Retina (tissue), 1 donor: ENCODE measurements at places on chromosomes 4 and X.

- DNase-seq: no peak
These were observed 14.5 kb upstream of the HELT start for GRCh38 chr4:185003596-185004351.

- no peak for DNase-seq
These were observed 2044.5 kb upstream of the AGA start for GRCh38 chr4:179486570-179487335.

GRCh38 chr4:38366997-38367396, 297.0 kb upstream of the KLF3 start:
- no peak for DNase-seq

- DNase-seq: no peak
These were observed 159.1 kb downstream of the AFF2 start for GRCh38 chrX:148659481-148659880.

DNA sequence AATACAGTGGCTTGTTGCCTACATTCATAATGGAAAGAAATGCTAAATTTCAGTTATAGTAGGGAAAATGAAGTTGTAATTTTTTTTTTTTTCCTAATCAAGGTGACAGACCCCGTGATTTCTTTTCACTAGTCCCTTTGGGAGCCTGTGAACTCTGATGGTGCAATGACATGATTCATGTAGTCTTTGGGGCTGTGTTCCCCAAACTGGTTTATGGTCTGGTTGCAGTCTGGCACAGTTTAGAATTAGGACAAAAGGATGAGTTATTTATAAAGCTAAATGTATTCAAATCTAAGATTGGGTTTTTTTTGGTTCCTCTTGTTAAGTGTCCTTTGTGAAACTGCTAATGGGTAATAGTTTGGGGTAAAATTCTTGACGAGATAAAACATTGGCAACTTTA, 66.0 kb downstream of the REPS2 start:
- DNase-seq: no peak

GRCh38 chr4:181597766-181598165, 645.4 kb upstream of the TENM3 start:
- DNase-seq: no peak

DNA sequence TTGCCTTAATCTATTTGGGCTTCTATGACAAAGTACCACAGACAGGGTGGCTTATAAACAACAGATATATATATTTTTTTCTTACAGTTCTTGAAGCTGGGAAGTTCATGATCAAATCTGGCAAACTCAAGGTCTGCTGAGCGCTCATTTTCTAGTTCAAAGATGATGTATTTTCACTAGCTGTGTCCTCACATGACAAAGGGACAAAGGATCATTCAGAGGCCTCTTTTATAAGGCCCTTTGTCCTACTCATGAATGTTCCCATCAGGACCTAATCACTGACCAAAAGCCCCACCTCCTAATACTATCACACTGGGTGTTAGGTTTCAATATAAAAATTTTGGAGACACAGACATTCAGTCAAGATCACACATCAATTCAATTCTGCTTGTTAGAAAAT, 2025.2 kb downstream of the PCDH7 start:
- no peak for DNase-seq

GRCh38 chr4:4919927-4920326, 60.5 kb downstream of the MSX1 start:
- DNase-seq: no peak

DNA sequence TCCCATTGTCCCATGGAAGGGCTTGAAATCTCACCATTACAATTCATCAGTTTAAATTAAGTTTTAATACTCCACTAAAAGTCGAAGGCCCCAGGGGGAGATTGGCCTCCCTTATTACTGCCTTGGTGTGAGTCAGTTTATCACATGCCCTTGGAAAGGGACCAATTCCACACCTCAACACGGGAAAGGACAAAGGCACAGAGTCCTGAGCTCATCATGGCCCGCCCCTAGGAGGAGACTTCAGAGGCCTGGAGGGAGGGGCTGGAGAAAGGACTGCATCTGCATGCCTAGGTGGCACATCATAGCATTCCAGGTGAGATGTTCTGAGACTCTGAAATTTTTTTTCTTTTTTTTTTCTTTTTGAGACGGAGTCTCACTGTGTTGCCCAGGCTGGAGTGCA, 2.8 kb upstream of the SEL1L3 start:
- no peak for DNase-seq

GRCh38 chrX:11733614-11734013, 24.4 kb upstream of the MSL3 start:
- no peak for DNase-seq

- no peak for DNase-seq
These were observed 25.7 kb downstream of the TRPC5 start for GRCh38 chrX:112056886-112057285.

DNA sequence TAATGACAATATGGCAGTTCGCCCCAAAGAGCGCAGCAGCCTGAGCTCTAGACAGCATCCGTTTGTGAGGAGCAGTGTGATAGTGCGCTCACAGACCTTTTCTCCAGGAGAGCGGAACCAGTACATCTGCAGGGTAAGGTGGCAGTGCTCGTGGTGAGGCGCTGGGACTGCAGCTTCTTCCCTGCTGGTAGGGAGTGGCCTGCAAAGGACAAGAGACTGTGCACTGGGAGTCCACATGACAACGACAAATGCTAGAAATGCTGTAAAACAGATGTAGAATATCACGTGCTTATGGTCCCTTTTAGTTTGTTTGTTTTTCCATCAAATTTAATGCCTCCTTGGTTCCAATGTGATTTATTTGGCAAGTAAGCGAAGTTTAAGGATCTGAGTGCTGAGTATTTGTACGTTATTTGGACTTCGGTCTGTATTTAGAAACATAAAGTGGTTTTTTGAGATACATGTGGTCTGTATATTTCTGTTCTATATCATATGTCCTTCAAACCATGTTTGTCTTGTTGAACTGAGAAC, 35.8 kb downstream of the CLDN22 start:
- no peak for DNase-seq

DNA sequence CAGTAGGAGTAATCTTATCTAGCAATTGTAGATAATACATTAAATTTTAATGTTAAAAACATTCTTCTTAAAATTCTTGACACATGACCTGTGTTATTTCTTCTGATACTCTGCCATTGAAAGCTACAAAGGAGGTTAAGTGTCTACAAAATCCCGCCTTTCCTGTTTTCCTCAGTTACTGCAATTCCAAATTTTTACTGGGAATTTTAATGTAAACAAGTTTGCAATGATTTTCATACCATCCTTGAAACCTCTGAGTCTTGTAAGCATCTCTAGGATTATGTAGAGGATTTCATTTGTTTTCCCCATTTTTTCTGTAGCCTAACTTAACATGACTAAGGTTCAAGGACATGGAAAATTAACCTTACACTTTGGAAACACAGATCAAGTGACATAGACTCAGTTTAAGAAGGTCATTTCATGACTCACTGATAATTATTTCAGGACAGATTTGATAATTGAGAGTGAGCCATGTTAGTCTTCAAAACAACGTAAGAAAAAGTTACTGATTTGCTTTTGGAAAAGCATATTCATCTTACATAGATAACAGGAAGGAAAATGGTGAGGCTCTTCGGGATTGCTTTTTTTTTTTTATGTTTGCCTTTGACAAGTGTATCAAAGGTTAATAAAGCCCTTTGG, 39.6 kb upstream of the PDLIM5 start:
- DNase-seq: no peak

GRCh38 chr4:174041555-174042105, 241.8 kb downstream of the FBXO8 start:
- no peak for DNase-seq

- no peak for DNase-seq
These were observed 52.6 kb upstream of the DCTD start for GRCh38 chr4:182969651-182970279.

GRCh38 chrX:14697451-14697850, 168.1 kb downstream of the GLRA2 start:
- no peak for DNase-seq

- no peak for DNase-seq
These were observed 125.4 kb downstream of the TBC1D19 start for GRCh38 chr4:26709246-26709645.

- DNase-seq: no peak
These were observed 73.8 kb downstream of the FBXW7 start for GRCh38 chr4:152462047-152462446.

DNA sequence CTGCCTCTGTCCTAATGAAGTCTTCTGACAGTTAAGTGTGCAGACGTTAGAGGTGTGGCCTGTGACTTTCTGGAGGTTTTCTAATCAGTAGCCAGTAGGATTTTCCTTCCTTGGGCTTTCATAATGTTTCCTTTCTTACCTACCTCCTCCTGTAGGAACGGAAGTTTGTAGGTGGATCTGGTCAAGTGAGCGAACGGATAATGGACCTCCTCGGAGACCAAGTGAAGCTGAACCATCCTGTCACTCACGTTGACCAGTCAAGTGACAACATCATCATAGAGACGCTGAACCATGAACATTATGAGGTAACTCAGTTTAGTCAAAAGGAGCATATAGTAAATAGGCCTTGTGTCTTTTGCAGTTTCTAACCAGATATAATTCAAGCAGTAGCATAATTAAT, 75.0 kb downstream of the MAOA start:
- no peak for DNase-seq

GRCh38 chrX:19728915-19729314, 158.5 kb downstream of the SH3KBP1 start:
- DNase-seq: no peak

DNA sequence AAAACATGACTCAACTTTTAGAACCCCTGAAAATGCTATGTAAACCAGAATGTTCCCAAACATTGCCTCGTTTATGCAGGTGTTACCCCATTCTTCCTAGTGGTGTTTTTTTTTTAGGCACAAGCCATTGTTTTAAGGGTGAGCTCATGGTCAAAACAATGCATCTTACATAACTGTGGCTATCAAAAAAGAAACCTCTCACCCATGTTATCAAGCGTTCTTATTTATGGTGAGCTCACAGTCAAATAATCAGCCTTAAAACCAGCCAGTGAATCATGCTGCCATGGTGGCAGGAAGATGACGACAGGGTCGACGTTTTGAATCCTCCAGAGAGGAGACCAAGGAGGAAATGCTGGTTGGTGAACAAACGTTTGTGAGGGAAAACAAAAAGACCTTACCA, 195.2 kb downstream of the KDR start:
- no peak for DNase-seq

GRCh38 chr4:38455092-38455862, 208.7 kb upstream of the KLF3 start:
- DNase-seq: no peak

DNA sequence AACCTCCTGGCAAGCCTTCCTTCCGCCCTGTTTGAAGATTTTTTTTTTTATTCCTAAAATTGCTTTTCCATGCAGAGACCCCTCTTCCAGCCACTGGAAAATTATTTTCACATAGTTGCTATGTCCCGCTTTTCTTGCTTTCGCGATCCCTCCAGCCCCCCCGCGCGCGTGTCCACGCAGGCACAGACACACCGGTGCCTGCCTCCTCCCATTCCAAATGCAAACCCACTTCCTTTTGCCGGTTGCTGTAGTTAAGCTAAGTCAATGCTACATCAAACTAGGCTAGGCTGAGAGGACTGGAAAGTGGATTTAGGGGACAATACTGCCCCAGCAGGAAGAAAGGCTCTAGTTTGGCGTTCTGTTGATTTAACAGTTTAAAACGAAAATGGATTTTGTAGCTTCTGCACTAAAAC, 111.0 kb downstream of the DHX15 start:
- no peak for DNase-seq

GRCh38 chr4:88919056-88919455, 137.9 kb downstream of the FAM13A start:
- DNase-seq: no peak

GRCh38 chr4:3658530-3658913, 107.7 kb upstream of the ADRA2C start:
- no peak for DNase-seq

DNA sequence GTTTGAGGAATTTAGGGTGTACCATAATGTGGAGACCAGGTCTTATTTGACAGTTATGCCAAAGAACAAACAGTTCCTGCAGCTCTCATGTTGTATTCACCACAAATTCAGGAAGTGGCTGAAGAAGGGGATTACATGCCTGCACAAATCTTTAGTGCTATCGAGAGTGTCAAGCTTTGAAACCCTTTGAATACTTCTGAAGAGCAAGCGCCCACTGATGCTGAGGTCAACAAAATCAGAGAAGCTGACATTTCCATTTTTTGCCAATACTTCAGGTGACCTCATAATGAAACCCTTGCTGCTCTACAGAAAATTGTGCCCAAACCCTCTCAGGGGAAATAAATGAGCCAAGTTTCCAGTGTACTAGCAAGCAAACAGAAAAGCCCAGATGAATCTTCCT, 28.4 kb downstream of the PAK3 start:
- no peak for DNase-seq

- DNase-seq: no peak
These were observed 5.9 kb upstream of the MXD4 start for GRCh38 chr4:2267841-2268240.

DNA sequence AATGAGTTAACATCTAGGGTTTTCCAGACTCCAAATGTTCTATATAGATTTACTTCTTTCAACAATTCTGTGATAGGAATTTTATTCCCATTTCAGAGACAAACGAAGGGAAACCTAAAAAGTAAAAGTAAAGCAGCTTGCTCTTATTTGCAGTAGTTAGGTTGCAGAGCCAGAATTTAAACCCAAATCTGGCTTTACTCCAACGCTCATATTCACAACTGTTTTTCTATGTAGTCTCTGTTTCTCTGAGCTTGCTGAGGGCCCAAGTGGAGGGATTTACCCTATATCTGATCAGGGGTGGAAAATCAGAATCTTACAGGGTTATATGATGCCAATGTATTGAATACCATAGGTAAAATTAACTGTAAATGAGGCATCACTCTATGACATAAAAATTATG, 599.1 kb upstream of the GRIA3 start:
- DNase-seq: no peak

DNA sequence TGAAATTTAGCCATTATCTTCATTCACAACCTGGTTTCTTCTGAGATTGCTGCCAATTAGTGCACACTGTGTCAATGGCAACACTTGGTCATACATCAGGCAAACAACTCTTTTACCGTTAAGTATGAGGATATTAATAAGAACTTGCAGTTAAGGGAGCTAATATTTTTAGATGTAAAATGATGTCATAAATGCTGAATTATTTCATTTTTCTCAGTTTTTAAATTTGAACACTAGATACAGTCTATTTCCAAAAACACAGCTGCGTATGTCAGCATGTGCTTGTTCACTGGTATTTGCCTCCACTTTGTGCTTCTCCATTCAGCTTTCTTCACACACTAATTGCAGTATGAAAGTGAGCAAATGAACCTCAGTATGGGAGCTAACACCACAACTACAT, 1.6 kb downstream of the KLHL13 start:
- DNase-seq: peak; percentile 5

- DNase-seq: no peak
These were observed 65.3 kb downstream of the CLNK start for GRCh38 chr4:10619220-10619619.

- DNase-seq: no peak
These were observed 86.9 kb downstream of the TMEM164 start for GRCh38 chrX:110089656-110090403.
